ENCODE measurements at places on chromosomes 16 and 17. TPM values are rescaled to one million over a fixed set of nuclear protein-coding genes. Genes with fewer than 3 reads are reported as not detected.

The SLC16A5 gene
- total RNA-seq, result 19.9 TPM

The RBBP6 gene
- total RNA-seq, result 39.1 TPM

The MYH8 gene
- not detected for total RNA-seq

The PPY gene
- total RNA-seq, result not detected

The MYH1 gene
- total RNA-seq, result 0.52 TPM
